ENCODE measurements at places on chromosomes 3 and 15. TPM values are rescaled to one million over a fixed set of nuclear protein-coding genes. Genes with fewer than 3 reads are reported as not detected.

- no peak overlapping the region for H3K27ac ChIP-seq
- H3K36me3 ChIP-seq, result peaks cover 74% of the 10 kb centered on the region
- no peaks in the 10 kb centered on the region for H3K4me1 ChIP-seq
Observed at GRCh38 chr15:63576441-63576840, 20.7 kb upstream of the FBXL22 start.

GRCh38 chr3:16516695-16517481 is 3.4 kb upstream of the RFTN1 start:
- H3K4me3 ChIP-seq, result peak overlapping the region; percentile 74
- H3K36me3 ChIP-seq, result no peaks in the 10 kb centered on the region
- H3K4me1 ChIP-seq, result peaks cover 37% of the 10 kb centered on the region
- no peak overlapping the region for H3K27ac ChIP-seq
- no peaks in the 10 kb centered on the region for H3K27me3 ChIP-seq

The TMEM212 gene
- not detected for polyA plus RNA-seq

The SKOR1 gene
- polyA plus RNA-seq, result not detected

- DNase-seq, result no peak
- no peak overlapping the region for H3K27ac ChIP-seq
- H3K36me3 ChIP-seq, result peaks cover 20% of the 10 kb centered on the region
- no peak overlapping the region for H3K4me3 ChIP-seq
Observed at GRCh38 chr3:9761919-9762318, 7.8 kb downstream of the CAMK1 start.

GRCh38 chr15:77457905-77458265 is 37.2 kb downstream of the HMG20A start:
- no peaks in the 10 kb centered on the region for H3K27me3 ChIP-seq
- no peak overlapping the region for H3K4me3 ChIP-seq
- peaks cover 24% of the 10 kb centered on the region for H3K36me3 ChIP-seq
- H3K4me1 ChIP-seq, result peaks cover 14% of the 10 kb centered on the region
- H3K27ac ChIP-seq, result peak overlapping the region; percentile 29
- DNase-seq, result no peak

- H3K27me3 ChIP-seq, result no peaks in the 10 kb centered on the region
- DNase-seq, result no peak
- no peak overlapping the region for H3K27ac ChIP-seq
- no peaks in the 10 kb centered on the region for H3K36me3 ChIP-seq
- peaks cover 3% of the 10 kb centered on the region for H3K4me1 ChIP-seq
- no peak overlapping the region for H3K4me3 ChIP-seq
Observed at GRCh38 chr15:90154861-90155626, 46.1 kb upstream of the SEMA4B start.

DNA sequence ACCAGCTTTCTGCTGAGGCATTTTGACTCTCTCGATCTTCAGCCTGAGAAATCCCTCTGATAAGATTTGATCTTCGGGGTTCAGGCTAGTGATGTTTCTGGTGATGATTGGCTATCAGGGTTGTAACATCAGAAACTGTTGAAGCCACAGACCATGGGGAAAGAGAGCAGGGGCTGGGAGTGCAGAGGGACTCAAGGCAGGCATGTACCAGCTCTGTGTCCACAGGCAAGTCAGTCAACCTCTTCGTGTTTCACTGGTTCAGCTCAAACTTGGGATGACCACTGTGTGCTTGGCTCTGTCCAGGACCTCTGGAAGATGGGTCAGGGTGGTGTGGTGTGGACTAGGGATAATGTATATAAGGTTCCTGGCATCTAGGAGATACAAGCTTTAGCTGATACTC is 116.5 kb downstream of the EEFSEC start:
- H3K4me3 ChIP-seq, result no peak overlapping the region
- no peak for DNase-seq
- no peaks in the 10 kb centered on the region for H3K27me3 ChIP-seq
- H3K4me1 ChIP-seq, result no peaks in the 10 kb centered on the region
- H3K36me3 ChIP-seq, result peaks cover 8% of the 10 kb centered on the region

The RTP3 gene
- polyA plus RNA-seq, result not detected

Data from CD4-positive, CD25-positive, alpha-beta regulatory T cell (primary cell).